Activated CD4-positive, alpha-beta T cell treated with anti-CD3 and anti-CD28 coated beads, Interleukin-2, amount 50 U/mL, for 1 hour (primary cell): ENCODE measurements at places on chromosomes 12 and 14.

- no peak for DNase-seq
Observed at GRCh38 chr12:58575256-58575655, 345.0 kb downstream of the LRIG3 start.

DNA sequence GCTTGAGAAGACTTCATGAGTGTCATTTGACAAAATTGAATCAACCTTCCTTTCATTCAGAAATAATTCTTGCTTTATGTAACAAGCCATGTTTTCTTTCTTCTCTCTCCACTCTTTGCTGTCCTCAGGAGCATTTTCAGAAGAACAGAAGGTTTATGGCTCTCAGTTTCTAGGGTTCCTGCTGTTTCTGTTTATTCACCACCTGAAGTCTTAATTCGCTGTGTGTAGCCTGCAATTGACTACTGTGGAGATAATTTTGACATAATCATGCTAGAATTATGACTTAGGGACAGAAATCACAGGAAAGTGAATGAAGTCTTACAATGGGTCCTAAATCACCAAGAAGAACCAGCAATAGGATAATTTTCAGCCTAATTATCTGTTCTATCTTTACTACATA is 7.2 kb upstream of the PLEKHG7 start:
- no peak for DNase-seq

DNA sequence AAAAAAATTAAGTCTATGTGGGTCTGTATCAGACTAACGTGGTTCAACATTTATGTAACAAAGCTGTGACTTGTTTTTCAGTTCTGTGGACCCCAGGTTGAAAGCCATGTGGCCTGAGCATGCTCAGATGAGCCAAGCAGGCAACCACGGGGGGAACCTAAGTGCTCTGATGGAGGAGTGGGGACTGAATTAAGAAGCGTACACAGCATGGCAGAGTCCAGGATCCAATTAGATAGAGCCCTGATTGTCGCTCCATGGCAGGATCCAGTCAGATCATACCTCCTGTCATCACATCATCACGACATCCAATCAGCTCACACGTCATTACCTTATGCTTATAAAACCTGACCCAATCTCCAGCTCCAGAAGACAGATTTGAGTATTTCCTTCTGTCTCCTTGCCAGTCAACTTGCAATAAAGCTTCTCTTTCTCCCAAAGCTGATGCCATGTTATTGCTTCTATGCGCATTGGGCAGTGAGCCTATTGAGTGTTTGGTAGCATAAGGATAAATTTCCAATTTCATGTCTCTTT is 1013.1 kb upstream of the TMEM132C start:
- DNase-seq: no peak

GRCh38 chr14:93987376-93987775 is 9.7 kb upstream of the CCDC197 start:
- no peak for DNase-seq

GRCh38 chr14:74754157-74754556 is 9.0 kb upstream of the YLPM1 start:
- no peak for DNase-seq

DNA sequence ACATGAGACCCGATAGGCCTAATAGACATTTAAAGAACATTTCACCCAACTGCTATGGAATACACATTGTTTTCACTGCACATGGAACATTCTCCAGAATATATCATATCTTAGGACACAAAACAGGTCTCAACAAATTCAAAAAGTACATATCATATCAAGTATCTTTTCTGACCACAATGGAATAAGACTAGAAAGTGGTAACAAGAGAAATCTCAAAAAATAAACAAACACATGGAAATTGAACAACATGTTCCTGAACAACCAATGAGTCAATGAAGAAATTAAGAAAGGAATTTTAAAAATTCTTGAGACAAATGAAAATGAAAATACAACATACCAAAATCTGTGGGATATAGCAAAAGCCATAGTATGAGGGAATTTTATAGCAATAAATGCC is 208.1 kb downstream of the PTPRO start:
- DNase-seq: no peak

DNA sequence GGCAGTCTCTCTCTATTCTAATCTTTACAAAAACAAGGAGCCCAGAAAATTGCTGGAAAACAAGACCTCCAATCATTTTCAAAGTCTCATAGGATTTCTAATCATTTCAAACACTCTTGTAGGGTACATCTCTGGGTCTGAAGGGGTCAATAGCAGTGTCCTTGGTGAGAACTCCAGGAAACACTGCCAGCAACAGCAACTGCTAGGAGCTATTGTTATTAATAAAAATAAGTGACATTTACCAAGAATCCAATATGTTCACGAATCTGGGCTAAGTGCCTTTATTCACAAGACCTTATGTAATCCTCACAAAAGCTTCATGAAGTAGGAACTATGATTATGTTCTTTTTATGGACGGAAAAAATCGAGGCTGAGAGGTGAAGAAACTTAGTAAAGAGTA is 72.8 kb downstream of the TTC7B start:
- DNase-seq: no peak

DNA sequence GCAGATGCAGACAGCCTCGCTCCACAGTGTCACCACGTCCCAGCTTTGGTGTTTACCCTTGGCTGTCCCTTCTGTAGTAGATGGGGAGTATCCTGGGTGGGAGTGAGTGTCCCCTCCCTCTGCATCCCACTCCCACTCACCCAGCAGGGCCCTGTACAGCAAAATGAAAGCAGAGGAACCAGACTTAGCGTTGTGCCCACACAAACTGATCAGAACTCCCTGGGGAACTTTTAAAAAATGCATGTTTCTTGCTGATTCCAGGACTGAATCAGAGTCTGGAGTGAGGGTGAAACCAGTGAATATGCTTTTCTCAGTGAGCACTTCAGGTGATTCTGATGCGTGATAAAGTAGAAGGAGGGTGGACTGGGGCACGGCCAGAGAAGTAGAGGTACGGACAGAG is 2.9 kb downstream of the ACVRL1 start:
- no peak for DNase-seq

DNA sequence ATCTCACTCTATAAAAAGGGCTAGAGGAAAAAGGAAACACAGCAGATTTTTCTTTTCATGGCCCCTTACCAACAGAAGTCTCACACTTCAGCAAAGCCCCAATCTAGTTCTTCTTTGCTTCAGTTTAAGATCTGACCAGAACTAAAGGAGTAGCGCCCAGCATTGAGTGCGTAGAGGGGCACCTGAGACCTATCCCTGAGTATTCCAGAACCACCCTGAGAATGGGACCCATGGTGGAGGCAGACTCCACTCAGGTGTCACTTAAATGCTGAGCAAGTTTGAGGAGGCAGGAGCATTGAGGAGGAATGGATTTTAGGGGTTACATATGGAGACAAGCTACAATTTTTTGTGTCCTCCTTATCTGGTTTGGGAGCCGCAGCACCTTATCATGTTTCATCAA is 1.8 kb upstream of the HOXC11 start:
- no peak for DNase-seq

- no peak for DNase-seq
Observed at GRCh38 chr14:52918486-52918885, 32.4 kb downstream of the FERMT2 start.

GRCh38 chr14:32019276-32019675 is 57.8 kb upstream of the ARHGAP5 start:
- DNase-seq: no peak

- no peak for DNase-seq
Observed at GRCh38 chr12:11655842-11656241, 6.4 kb downstream of the ETV6 start.

- no peak for DNase-seq
Observed at GRCh38 chr12:111443586-111443985, 37.9 kb downstream of the SH2B3 start.

- no peak for DNase-seq
Observed at GRCh38 chr14:34750670-34751069, 36.3 kb upstream of the CFL2 start.

DNA sequence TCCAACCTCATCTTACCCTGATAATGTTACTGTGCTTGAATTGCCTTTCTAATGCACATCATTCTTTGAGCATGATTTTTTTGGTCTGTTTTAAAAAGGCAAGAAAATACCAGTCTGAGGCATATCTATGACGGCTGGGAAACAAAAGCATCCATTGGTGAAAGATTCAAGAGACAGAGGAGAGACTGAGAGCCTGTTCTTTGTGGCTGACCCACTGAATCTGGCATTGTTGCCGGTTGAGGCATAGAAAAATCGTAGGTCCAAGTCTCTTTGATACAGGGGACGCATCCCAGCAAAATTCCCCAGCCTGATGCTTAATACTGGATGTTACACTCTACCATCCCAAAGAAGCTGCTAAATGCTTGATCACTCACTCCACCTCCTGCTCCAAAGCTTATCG is 2.9 kb upstream of the KLHL42 start:
- DNase-seq: no peak

DNA sequence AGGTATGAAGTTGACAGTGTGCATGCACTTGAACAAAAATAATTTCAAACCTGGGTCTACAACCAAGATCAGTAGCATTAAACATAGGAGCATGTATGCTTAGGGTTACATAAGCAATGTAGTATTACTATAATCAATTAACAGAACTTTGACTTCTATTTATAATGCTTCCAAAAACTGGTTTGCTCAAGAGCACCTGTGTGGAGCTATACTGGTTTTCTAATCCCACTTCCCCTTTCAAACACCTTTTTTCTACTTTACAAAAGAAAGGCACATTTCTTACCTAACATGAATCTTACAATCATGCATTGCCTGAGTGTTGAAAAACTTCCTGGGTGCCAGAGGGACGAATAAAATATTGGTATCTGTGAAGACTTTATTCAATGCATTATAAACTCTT is 72.7 kb downstream of the EFCAB11 start:
- no peak for DNase-seq

DNA sequence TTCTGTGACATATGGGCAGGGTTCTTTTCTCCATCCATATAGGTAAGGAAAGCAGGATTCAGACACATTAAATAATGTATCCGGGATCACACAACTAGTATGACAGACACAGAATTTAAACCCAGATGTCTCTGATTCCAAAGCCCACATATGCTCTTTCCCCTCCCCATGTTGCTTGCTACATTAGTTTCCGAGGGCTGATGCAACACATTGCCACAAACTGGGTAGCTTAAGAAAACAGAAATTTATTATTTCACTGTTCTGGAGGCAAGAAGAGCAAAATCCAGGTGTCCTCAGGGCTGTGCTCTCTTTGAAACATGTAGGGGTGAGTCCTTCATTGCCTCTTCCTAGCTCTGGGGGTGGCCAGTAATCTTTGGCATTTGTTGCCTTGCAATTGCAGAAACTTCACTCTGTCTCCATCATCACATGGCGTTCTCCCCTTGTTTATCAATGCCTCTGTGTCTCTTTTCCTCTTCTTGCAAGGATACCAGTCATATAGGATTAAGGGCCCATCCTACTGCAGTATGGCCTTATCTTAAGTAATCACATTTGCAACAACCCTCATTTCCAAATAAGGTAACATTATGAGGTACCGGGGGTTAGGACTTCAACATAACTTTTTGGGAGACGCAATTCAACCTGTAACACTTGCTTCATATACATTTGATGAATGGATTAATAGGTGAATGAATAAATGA is 83.0 kb upstream of the CCND2 start:
- no peak for DNase-seq

- no peak for DNase-seq
Observed at GRCh38 chr14:32434880-32435279, 105.8 kb downstream of the AKAP6 start.

GRCh38 chr14:91335191-91336092 is 82.2 kb downstream of the CCDC88C start:
- no peak for DNase-seq

DNA sequence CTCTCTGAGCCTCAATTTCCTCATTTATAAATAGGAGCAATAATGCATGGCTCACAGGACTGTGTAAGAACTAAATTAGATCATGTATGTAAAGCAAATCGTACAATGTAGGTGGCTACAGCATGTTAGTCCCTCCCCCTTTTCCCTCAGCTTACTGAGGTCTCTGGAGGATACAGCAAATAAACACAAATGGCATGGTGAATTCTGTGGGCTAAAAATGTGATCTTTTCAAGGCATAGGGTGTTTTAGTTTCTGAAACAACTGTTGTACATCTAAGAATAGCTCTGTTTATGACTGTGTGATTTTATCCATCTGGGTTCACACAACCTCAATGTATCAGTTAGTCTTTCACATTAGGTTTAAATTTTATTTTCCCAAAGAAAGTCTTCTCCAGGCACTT is 121.2 kb upstream of the PLEKHG7 start:
- DNase-seq: no peak

- DNase-seq: no peak
Observed at GRCh38 chr12:121240062-121240420, 30.1 kb downstream of the P2RX4 start.

- DNase-seq: no peak
Observed at GRCh38 chr14:81153187-81153586, 67.6 kb downstream of the GTF2A1 start.

DNA sequence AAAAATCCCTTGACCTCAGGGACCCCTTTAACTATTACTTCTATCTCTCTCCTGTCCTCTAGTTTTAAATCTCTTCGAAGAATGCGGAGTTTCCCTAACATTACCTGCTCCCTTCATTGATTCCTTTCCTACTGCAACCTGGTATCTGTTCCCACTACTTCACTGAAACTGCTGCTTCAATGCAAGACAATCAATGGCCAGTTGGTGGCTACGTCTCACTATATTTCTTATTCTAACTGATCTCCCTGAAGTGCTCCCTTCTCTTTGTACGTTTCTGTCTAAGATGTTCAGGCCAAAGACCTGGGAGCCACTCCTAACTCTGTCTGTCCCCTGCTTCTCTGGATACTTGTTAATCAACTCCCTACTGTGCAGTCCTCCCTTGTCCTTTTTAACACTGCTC is 10.3 kb upstream of the KCNA1 start:
- DNase-seq: no peak

- DNase-seq: no peak
Observed at GRCh38 chr12:94798113-94798512, 147.8 kb upstream of the TMCC3 start.

DNA sequence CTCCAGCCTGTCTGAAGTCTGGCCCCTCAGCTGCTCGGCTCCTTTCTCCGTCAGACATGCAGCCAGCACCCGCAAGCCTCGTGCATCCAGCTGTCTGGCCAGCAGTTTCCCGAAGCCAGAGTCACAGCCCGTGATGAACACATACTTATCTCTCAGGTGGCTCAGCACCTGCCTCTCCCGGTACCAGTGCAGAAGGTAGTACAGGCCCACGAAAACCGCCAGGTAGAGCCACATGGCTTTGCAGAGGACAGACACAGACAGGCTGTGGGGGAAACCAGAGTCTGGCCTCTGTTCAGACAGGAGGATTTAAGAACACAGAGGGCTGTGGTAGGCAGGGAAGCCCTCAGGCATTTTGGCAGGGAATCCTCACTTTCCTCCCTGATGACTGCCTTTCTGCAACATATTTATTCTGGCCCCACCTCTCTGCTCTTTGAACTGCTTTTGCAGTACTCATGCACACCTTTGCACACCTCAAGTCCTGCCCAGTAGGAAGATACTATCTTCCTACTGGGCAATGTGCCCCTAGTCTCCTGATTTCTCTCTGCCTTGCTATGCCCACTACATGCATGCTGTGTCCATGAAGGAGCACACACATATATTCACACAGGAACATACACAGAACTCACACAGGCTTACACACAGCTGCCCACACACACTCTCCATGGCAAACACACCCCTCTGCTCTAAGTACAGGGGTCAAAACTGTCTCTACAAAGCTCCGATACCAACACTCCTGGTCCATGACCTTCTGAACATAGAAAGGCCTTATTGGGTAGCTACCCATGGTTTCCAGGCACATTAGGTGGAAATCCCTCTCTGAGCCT is at the start of gene RDH16:
Gene RDH16, minus strand, starts transcription at position 380 of the 824 bp plus-strand sequence. Its CDS starts 146 bp downstream, at position 234.
- DNase-seq: no peak
